ENCODE measurements at places on chromosomes 11 and 22. TPM values are rescaled to one million over a fixed set of nuclear protein-coding genes. Genes with fewer than 3 reads are reported as not detected.

DNA sequence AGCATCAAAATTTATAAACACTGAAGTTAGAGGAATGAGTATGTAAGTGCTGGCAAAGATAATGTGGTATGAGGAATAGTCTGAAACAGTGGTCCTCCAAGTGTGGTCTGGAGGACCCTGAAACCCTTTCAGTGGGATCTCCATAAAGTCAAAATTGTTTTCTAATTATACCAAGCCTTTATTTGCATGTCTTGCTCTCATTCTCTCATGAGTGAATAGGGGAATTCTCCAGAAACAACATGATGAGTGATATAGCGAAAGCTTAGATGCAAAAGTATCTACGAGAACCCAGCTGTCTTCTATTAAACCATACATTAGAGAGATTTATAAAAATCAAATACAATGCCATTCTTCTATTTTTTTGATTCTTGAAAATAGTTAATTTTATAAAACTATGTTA, 145.0 kb upstream of the RAG2 start:
- H3K4me3 ChIP-seq: no peak overlapping the region
- no peaks in the 10 kb centered on the region for H3K4me1 ChIP-seq
- H3K27me3 ChIP-seq: peaks cover 40% of the 10 kb centered on the region
- H3K27ac ChIP-seq: no peak overlapping the region
- DNase-seq: no peak

Gene SMTNL1
- total RNA-seq: not detected

GRCh38 chr11:27367881-27368280, 4.9 kb upstream of the CCDC34 start:
- no peak overlapping the region for H3K27ac ChIP-seq
- H3K27me3 ChIP-seq: no peaks in the 10 kb centered on the region
- DNase-seq: no peak

- H3K27me3 ChIP-seq: peaks cover 24% of the 10 kb centered on the region
- no peak overlapping the region for H3K27ac ChIP-seq
- H3K4me1 ChIP-seq: no peaks in the 10 kb centered on the region
- H3K4me3 ChIP-seq: no peak overlapping the region
- H3K36me3 ChIP-seq: no peaks in the 10 kb centered on the region
Observed at GRCh38 chr11:13105237-13105844, 96.2 kb downstream of the RASSF10 start.
